ENCODE measurements at places on chromosomes 5 and 9. TPM values are rescaled to one million over a fixed set of nuclear protein-coding genes. Genes with fewer than 3 reads are reported as not detected.
A peak's percentile ranks its signal among the peaks of the same experiment; 100 is the strongest.

GRCh38 chr5:116424951-116425350, 149.7 kb downstream of the SEMA6A start:
- no peak for DNase-seq

Gene KIF12
- 155 TPM for polyA plus RNA-seq

DNA sequence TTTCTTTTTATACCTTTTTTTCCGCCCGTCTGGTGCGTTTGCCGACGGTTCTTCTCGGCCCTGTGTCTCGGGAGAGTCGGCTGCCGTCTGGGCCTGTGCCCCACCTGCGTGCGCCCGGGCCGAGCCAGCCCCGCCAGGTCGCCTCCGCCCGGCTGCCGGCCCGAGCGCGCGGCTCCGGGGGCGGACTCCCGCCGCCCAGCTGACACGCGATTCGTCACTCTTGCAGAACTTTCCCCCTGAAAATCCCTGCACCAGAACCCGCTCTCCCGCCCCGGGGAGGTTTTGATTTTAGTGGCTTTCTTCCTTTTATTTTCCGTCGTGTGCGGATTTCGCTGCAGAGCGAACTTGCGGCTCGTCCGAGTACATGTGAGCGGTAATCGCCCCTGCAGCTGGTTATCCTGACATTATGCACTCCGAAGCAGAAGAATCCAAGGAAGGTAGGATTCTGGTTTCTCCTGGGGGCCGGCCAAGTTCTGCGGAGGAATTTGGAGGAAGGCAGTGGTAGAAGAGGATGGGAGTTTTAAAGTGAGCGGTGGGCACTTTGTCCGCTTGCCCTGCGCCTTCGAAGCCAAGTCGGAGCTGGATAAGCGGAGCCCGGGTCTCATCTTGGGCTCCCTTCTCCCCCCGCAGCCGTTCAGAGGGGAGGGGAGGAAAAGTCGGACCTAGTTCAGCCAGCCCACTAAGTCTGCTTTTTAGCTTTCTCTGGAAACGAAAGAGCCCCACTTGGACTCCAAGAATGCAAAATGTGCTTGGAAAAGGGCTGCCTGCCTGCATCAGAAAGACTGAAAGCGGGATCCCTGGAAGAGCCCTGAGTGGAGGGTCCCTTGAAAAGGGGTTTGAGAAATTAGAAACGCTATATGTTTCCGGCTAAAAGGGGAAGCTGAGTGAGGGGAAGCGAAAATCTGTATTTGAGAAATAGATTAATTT, at the start of gene TNFAIP8:
Gene TNFAIP8 (plus strand): TSS at position 335 of the 927 bp plus-strand sequence. CDS start 72 bp downstream, at position 407.
- peak; percentile 83 for DNase-seq

DNA sequence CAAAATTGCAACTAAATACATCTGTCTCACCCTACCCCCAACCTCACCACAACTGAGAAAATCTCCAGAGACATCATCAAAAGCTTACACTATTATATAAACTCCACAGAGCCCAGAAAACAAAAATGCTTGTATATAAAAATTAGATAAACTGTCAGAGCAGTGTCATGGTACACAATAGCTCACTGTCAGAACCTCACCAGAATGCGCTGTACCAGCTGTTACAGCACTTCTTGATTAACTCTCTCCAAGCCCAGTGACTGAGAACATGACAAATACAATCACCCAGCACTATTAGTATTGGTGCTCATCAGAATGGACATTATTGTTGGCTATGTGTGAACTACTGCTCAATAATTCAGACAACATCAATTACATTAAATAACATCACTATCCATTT, 65.7 kb downstream of the ZDHHC21 start:
- DNase-seq, result no peak

Gene GGTA1
- polyA plus RNA-seq, result 6.8 TPM
